ENCODE measurements at places on chromosomes 7 and 10.
A peak's percentile ranks its signal among the peaks of the same experiment; 100 is the strongest.

DNA sequence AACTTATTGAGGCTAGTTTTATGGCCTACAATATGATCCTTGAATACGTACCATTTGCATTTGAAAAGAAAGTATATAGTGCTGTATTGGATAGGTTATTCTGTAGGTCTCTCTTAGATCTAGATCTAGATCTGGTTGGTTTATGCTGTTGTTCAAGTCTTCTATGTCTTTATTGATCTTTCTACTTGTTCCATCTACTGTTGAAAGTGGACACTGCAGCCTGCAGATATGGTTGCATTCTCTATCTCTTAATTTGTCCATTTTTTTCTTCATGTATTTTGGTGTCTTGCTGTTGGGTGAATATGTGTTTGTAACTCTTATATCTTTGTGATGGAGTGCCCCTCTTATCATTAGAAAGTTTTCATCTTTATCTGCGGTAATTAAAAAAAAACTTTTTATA lies 139.4 kb upstream of the PCDH15 start:
- DNase-seq: no peak

DNA sequence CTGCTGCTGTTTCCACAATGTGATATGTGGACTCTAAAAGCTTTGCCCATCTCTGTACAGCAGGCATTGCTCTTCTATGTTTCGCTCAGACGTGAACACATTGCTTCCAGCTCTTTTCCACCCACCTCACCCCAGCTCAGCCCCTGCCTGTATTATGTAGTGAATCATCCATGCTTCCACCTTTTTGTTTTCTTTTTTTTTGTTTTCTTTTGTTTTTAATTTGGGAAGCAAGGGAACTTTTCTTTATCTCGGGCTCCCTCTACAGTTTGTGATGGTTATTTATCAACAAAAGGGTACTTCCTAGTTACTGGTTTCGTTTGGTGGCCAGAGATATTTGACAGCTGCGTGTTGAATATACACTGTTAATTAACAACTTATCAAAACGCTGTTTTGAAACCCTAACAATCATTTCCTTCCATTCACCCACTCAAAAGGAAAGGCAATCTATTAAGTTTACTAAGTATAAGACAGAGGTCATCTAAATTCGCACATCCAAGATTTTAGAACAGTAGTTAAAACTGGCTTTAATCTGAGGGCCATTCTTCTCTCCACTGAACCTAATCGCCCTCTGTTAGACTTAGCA lies 127.9 kb upstream of the STK17A start:
- DNase-seq: peak; percentile 13

DNA sequence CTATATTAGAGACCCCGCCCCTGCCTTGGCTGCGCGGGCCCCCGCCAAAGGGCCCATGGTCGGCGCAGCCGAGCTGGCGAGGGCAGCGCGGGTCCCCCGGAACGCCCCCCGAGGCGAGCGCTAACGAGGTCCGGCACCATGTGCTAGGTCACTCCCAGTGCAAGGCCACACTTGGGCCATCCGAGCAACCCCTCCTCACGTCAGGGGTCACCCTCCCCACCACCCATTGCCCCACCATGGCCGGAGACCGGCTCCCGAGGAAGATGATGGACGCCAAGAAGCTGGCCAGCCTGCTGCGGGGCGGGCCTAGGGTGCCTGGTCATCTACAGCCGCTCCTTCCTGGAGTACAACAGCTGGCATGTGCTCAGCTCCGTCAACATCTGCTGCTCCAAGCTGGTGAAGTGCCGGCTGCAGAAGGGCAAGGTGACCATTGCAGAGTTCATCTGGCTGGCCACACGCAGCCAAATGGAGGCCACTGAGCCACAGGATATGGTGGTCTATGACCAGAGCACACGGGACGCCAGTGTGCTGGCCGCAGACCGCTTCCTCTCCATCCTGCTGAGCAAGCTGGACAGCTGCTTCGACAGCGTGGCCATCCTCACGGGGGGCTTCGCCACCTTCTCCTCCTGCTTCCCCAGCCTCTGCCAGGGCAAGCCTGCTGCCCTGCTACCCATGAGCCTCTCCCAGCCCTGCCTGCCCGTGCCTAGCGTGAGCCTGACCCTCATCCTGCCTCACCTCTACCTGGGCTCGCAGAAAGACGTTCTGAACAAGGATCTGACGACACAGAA lies 12.4 kb upstream of the SEC24C start:
- DNase-seq: no peak

DNA sequence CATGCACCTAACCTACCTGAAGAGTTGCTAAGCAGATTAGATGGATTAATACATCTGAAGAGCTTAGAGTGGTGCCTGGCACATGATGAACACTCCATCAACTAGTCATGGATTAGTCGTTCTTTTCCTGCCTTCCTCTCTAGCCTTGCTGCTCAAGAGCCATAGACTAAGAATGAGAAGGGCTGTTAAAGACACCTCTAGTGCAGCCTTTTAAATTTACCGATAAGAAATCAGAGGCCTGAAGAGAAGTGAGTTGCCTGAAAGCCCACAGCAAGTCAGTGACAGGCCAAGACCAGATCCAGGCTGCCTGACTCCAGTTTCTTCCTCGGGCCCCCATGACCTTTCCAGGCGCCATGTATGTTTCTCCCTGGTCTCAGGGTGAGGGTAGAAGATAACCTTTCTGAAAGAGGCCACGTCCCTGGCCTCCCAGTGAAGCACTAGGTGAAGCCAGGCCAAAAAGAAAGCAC lies 6.5 kb downstream of the TSPAN15 start:
- peak; percentile 67 for DNase-seq

- DNase-seq: peak; percentile 97
Measured at GRCh38 chr7:39353615-39354376, 212.4 kb upstream of the YAE1 start.

DNA sequence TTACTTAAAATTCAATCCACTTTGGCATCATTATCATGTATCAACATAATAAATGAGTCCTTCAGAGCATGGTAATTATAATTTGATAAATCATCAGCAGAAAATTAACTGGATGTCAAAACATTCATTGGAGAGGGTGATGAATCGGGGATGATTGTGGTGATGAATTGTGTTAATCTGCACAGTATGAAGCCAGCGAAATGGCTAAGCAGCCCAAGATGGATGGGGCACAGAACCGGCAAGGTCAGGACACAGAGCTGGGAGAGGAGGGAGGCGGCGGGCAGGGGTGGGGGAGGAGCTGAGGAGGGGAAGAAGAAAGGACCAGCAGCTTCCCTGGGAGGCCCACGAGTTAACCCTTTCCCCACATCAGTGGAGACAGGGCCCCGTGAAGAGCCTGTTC lies 536.1 kb downstream of the LRMDA start:
- no peak for DNase-seq

GRCh38 chr10:17430647-17431355 lies 23.6 kb downstream of the ST8SIA6 start:
- peak; percentile 66 for DNase-seq

DNA sequence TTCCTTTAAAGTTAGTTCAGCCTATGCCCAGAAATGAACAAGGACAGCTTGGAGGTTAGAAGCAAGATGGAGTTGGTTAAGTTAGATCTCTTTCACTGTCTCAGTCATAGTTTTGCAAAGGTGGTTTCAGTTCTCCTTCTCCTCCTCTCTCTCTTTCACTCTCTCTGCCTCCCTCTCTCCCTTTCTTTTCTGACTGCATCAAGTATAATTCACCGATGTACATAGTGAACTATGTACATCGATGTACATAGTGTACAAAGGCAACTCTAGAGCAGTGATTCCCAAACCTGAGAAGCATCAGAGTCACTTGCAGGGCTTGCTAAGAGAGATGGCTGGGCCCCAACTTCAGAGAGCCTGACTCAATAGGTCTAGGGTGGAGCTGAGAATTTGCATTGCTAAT lies 1259.7 kb downstream of the TYW1 start:
- DNase-seq: no peak

GRCh38 chr10:102673819-102674511 lies 29.7 kb downstream of the TRIM8 start:
- peak; percentile 50 for DNase-seq

DNA sequence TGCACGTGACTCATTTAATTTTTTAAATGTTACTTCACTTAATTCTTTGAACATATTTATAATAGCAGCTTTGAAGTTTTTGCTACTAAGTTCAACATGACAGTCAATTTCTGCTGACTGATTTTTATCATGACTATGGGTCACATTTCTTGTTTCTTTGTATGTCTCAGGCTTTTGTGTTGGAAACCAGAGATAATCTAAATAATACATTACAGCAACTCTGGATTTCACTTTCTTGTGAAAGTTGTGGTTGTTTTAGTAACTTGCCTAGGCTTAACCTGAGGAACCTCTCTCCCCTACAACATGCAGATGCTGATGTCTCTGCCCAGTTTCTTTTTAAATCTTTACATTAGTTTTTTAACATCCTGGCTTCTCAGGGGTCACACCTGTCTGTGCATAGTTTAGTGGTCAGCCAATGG lies 180.8 kb downstream of the CCDC71L start:
- no peak for DNase-seq

GRCh38 chr7:117134889-117135552 lies 181.7 kb downstream of the ST7 start:
- DNase-seq: no peak

DNA sequence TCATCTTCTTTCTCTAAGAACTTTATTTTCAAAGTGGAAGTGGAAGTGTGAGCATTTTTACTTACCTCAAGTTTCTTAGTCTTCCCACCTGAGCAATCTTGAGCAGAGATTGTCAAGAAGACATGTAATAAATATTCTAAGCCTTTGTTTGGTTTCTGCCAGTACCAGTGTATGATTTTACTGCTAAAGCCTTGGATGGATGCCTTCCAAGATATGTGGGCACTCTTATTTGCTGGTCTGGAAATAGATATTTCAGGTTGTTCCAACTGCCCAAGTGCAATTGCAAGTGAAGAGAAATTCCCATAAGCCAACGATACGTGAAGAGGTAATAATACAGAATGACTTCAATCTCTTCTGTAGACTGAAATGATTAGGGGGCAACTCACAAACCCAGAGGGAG lies 18.2 kb upstream of the TARP start:
- no peak for DNase-seq

GRCh38 chr10:110918269-110918642 lies 724 bp downstream of the BBIP1 start:
- DNase-seq: peak; percentile 80

All from retinal pigment epithelial cell (primary cell).